ENCODE measurements at places on chromosomes 12 and 14.
A peak's percentile ranks its signal among the peaks of the same experiment; 100 is the strongest.

DNA sequence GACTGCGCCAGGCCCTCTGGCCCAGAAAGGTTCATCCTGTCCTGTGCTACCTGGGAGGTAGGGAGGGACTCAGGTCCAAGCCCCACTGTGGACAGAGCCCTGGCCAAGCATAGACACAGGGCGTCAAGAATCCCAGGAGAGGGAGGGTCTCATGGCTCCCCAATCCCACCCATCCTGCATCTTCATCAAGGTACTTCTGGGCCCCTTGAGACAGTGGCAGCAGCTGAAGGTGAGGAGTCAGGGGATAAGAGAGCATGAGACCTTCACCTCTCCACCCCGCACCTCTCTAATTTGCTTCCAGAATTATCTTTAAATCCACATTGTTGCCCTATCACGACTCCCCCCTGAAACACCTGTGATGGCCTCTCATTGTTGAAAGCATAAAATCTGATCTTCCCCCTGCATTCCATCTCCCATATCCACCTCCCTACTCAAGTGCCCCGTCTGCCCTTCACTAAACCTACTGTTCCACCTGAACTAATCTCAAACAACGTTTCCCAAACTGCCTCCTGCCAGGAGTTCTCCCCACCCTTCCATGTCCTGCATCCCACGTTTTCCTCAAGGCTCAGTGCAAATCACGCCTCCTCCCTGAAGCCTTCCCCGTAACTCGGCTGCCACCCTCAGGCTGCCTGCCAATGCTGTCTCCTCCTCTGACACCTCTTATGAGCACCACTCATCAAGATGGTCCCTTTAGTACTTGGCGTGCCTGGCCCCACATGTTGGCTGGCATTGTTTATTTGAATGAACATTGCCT, 27.1 kb downstream of the KRT18 start:
- DNase-seq: no peak

DNA sequence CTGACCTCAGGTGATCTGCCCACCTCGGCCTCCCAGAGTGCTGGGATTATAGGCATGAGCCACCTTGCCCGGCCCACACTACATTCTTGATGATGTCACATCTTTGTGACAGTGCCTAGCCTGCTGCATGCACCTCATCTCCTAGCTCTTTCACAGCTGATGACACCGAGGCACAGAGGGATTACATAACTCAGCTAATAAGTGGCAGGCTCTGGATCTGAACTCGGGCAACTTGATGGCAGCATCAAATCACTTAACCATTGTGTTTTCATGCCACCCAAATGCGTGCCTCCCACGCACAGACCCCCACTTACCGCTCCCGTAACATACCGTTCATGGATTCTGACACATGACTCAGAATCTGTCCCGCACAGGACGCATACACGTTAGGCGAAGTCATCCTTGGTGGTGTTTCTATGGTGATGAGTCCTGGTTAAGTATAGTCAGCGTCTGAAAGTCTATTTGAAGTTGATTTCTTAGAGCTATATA, 7.4 kb downstream of the TMEM120B start:
- DNase-seq: no peak

DNA sequence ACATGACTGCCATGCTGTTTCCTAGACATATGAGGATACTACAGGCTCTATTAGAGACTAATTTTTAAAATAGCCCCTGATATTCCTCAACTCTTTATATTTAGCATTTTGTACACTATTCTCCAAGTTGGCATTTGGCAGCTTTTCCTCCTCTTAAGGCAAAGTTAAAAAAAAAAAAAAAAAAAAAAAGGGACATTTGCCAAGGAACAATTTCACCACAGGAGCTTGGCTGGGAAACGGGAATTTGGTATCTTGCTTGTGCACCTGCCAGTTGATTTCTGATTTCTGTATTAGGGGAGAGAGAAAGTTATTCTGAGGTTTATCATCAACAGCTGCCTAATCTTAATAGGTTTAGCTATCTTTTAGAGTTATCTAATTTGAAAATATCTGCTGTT, 87.2 kb downstream of the CAND1 start:
- DNase-seq: no peak

GRCh38 chr14:51993285-51993920, 4.1 kb downstream of the RTRAF start:
- DNase-seq: no peak

- no peak for DNase-seq
Observed at GRCh38 chr12:46233423-46233822, 35.4 kb downstream of the SLC38A1 start.

GRCh38 chr14:103111232-103111868, 11.9 kb upstream of the TNFAIP2 start:
- DNase-seq: no peak

GRCh38 chr12:66965621-66966020, 286.7 kb upstream of the GRIP1 start:
- no peak for DNase-seq

GRCh38 chr14:56703947-56704346, 106.3 kb downstream of the OTX2 start:
- no peak for DNase-seq

GRCh38 chr14:77549451-77549850, 50.8 kb upstream of the ISM2 start:
- DNase-seq: no peak

- no peak for DNase-seq
Observed at GRCh38 chr14:51482102-51482501, 169.6 kb upstream of the FRMD6 start.

- no peak for DNase-seq
Observed at GRCh38 chr12:128737292-128737966, 86.3 kb downstream of the SLC15A4 start.

DNA sequence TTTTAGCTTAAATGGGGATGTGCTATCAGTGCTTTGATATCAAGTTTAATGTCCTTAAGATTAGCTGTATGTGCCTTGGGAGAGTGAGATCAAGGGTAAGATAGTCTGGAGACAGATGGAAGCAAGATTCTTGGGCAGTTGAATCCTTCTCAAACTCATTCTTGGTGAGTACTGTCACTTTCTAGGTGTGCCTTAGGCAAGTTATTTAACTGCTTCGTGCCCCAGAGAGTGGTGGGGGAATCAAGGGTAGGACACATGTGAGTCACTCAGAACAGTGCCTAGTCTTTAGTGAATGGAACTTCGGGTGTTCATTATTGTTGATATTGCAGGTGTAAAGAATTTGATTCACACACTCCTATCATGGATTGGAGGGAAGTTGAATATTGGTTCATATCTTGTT, 803.7 kb downstream of the DIO2 start:
- no peak for DNase-seq

DNA sequence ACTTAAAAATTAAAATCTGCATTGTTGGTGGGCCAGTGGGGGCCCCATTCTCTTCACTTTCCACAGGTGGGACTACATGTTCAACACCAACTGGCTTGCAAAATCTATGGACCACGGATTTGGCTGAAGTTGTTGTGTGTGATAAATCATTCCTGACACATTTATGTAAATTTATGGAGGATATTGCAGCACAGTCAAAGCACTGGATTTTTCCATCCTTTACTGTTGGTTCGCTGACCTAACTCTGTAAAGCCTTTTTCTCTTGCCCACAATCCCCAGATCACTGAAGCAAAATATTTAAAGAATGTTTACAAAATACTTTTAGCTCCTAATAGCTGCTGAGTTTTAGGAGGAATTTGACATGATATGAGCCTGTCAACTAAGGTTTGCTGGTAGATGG, 219.7 kb upstream of the PRICKLE1 start:
- DNase-seq: no peak

GRCh38 chr14:98138666-98139065, 1133.3 kb downstream of the BCL11B start:
- DNase-seq: peak; percentile 64

- DNase-seq: no peak
Observed at GRCh38 chr14:51479584-51480325, 172.0 kb upstream of the FRMD6 start.

- DNase-seq: no peak
Observed at GRCh38 chr14:47917344-47917954, 242.0 kb upstream of the MDGA2 start.

GRCh38 chr12:122872815-122873361, 23.0 kb downstream of the VPS37B start:
- no peak for DNase-seq

- no peak for DNase-seq
Observed at GRCh38 chr14:51520087-51520486, 131.6 kb upstream of the FRMD6 start.

DNA sequence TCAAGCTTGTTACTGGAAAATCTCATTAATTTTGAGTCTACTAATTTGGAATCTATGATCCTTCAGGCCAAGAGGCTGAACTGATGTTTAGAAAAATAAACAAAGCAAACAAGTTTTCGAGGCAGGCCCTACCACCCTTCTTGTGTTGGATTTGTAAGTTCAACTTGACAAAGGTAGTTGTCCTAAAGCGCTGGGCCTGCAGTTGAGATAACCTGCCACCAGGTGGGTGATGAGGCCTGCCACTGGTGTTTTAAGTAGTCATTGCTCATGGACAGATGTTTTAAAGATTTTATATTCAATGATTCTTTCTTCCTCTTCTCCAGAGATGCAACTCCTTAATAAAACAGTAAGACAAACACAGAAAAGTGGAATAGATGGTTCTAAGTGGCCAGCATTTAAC, 19.4 kb downstream of the ACVRL1 start:
- DNase-seq: peak; percentile 44
